H1 (cell line): ENCODE measurements at places on chromosomes 7 and 10. TPM values are rescaled to one million over a fixed set of nuclear protein-coding genes. Genes with fewer than 3 reads are reported as not detected.

EGR2 gene
- 2.1 and 3.0 TPM in 2 replicates for total RNA-seq

SPDYE2 gene
- not detected in 2 replicates for total RNA-seq

HOXA3 gene
- total RNA-seq = not detected in 2 replicates

PRSS2 gene
- total RNA-seq = not detected in 2 replicates

GJD4 gene
- not detected in 2 replicates for total RNA-seq

UNCX gene
- total RNA-seq = not detected in 2 replicates

DNA sequence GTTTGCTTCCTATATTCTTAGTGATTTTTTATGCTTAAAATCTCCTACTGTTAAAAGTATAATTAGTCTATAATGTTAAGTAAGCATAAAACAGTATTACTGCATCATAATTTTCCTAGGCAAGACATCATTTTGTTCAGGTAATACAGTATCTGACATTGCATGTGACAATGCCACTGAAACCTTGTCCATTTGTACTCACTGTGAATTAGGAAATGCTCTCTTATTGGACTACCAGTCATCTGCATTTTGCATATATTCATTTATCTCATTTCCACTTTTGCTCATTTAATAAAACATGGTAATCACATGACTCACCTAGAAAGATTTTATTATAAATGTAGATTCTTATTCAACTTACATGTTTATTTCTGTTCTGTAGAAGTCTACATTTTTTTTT, 379.1 kb downstream of the ETV1 start:
- no peaks in the 10 kb centered on the region for H3K36me3 ChIP-seq
- DNase-seq = no peak
- H3K27ac ChIP-seq = no peak overlapping the region
- no peaks in the 10 kb centered on the region for H3K27me3 ChIP-seq

GRCh38 chr10:69636273-69636575, 6.2 kb downstream of the FAM241B start:
- H3K36me3 ChIP-seq = 0 out of 2 replicates have a peak, but pooled peaks cover 2% of the 10 kb centered on the region
- no peak overlapping the region for H3K4me3 ChIP-seq
- H3K27ac ChIP-seq = no peak overlapping the region
- H3K27me3 ChIP-seq = no peaks in the 10 kb centered on the region
- DNase-seq = no peak
- H3K4me1 ChIP-seq = peaks cover 5% of the 10 kb centered on the region

DNA sequence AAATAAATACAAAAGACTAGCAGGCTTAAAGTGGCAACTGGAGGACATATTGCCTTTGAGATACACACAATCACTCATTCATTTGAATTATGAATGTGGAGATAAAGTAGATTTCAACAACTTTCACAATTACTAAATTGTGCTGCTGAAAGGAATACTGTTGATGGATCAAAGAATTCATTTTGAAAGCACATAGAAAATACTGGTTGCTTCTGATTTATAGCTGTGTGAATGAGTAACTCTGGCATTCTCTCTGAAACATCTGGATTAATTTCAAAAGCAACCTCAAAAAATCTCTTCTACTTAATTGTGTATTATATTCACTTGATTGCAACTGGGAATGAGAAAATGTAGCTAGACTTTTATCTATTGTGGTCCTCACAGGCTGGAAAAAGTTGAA, 397.6 kb downstream of the THSD7A start:
- no peaks in the 10 kb centered on the region for H3K4me1 ChIP-seq
- no peak overlapping the region for H3K4me3 ChIP-seq
- no peaks in the 10 kb centered on the region for H3K27me3 ChIP-seq
- DNase-seq = no peak

GRCh38 chr10:29617880-29618340, 16.9 kb downstream of the SVIL start:
- no peak overlapping the region for H3K27ac ChIP-seq
- H3K27me3 ChIP-seq = no peaks in the 10 kb centered on the region
- no peak for DNase-seq
- no peaks in the 10 kb centered on the region for H3K36me3 ChIP-seq

- peaks cover under 1% of the 10 kb centered on the region for H3K4me1 ChIP-seq
- no peak overlapping the region for H3K4me3 ChIP-seq
- DNase-seq = no peak
- no peak overlapping the region for H3K27ac ChIP-seq
- H3K27me3 ChIP-seq = no peaks in the 10 kb centered on the region
Measured at GRCh38 chr7:50685135-50686065, 97.3 kb downstream of the GRB10 start.

- H3K36me3 ChIP-seq = no peaks in the 10 kb centered on the region
- 0 out of 2 replicates have a peak, but pooled peaks cover 2% of the 10 kb centered on the region for H3K4me1 ChIP-seq
- no peaks in the 10 kb centered on the region; the same call in 1 of the 2 replicates for H3K27me3 ChIP-seq
- H3K27ac ChIP-seq = no peak overlapping the region
Measured at GRCh38 chr7:140656548-140657515, 15.9 kb upstream of the ADCK2 start.

- H3K4me1 ChIP-seq = no peaks in the 10 kb centered on the region; the same call in 1 of the 2 replicates
- H3K36me3 ChIP-seq = no peaks in the 10 kb centered on the region
- DNase-seq = no peak
Measured at GRCh38 chr10:49634069-49634660, 20.3 kb downstream of the CHAT start.

- H3K4me1 ChIP-seq = no peaks in the 10 kb centered on the region
- no peaks in the 10 kb centered on the region for H3K36me3 ChIP-seq
- no peaks in the 10 kb centered on the region for H3K27me3 ChIP-seq
- peak; percentile 22 for DNase-seq
Measured at GRCh38 chr7:139004321-139005090, 23.3 kb upstream of the KIAA1549 start.

DNA sequence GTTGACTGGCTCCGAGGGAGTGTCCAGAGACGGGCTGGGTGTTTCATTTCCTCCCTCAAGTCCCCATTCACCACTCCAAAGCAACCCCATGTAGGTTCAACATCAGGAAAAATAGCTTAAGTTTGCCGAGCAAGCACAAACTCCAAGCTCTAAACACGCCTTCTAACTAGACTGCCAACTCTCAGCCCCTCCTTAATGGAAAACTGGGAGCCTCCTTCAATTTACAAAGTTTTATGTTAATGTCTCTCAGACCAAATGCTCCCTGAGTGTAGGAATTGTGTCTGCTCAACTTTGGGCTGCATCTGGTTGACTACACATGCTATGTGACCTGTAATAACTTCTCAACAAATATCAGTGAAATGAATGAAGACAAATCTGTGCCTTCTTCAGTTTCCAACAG, 87.5 kb downstream of the FAM204A start:
- no peak overlapping the region for H3K27ac ChIP-seq
- no peak overlapping the region for H3K4me3 ChIP-seq
- DNase-seq = no peak
- H3K4me1 ChIP-seq = no peaks in the 10 kb centered on the region; the same call in 1 of the 2 replicates

DNA sequence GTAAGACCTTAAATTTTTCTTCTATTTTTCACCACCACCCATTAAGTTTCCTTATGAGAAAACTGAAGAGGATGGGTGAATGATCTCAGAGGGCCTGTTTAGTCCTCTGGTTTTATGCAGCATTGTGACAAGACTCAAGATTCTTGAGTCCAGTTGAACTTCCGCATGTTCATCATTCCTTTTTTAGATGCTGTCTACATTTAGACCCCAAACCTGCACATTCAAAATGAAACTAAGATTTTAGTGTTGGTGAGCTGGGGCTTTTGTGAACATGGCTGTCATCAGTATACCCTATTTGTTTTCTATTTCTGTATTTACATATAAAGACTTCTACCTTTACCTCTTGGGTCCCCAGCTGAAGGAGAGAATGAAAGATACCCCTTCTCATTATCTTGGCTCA, 31.1 kb downstream of the NET1 start:
- DNase-seq = no peak
- H3K4me1 ChIP-seq = peaks cover 2% of the 10 kb centered on the region; the same call in 1 of the 2 replicates
- H3K27ac ChIP-seq = no peak overlapping the region
- H3K27me3 ChIP-seq = no peaks in the 10 kb centered on the region
- H3K36me3 ChIP-seq = no peaks in the 10 kb centered on the region

GRCh38 chr10:133378251-133379096, 588 bp upstream of the PAOX start:
- H3K4me3 ChIP-seq = peak overlapping the region; percentile 47
- DNase-seq = peak; percentile 82
- H3K4me1 ChIP-seq = peaks cover 2% of the 10 kb centered on the region
- no peaks in the 10 kb centered on the region for H3K36me3 ChIP-seq
